Eye (tissue), 1 donor: ENCODE measurements at places on chromosomes 12 and 14.
A peak's percentile ranks its signal among the peaks of the same experiment; 100 is the strongest.

DNA sequence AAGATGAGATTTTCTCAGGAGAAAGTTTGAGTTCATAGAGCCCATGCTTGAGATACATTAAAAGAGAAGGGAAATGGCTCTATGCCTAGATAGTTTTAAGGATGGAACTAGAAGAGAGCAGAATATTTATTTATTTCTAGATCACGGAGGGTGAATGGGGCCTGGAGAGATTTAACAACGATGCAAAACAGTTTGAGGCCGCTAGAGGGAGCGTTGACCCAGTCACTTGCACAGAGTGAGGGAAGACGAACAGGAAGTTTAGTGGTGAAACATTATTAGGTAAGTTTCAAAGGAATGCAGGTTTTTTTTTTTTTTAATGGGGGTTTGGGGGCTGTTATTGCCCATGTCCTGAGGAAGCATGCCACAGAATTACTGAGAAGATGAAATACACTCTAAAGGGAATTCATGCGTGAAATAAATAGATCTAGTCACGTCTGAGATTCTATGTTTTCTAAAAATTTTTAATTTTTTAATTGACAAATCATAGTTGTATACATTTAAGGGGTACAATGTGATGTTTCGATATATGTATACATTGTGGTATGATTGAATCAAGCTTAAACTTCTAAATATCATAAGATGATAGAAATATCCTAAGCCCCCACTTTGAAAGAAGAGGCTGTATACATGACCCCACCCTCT lies 14.8 kb upstream of the PPP1R1A start:
- peak; percentile 82 for DNase-seq

DNA sequence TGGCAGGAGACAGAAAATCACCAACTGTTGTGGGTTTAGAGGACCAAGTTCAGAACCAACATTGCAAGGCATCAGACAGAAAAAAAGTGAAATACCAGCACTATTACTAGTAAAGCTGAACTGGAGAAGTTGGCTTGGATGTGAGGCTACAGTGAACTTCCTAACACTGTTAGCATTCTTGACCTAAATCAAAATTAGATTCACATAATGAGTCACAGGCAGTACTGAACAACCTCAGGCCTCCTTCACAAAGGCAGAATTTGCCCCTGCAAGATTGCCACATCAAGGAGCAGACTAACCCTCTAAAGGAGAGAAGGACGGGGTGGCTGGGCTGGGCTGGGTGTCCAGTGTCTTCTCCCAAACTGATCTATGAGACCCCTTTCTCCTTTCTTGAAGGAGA lies 539.7 kb downstream of the SNAPC1 start:
- no peak for DNase-seq

- no peak for DNase-seq
Observed at GRCh38 chr14:79057333-79057732, 887.2 kb downstream of the NRXN3 start.

DNA sequence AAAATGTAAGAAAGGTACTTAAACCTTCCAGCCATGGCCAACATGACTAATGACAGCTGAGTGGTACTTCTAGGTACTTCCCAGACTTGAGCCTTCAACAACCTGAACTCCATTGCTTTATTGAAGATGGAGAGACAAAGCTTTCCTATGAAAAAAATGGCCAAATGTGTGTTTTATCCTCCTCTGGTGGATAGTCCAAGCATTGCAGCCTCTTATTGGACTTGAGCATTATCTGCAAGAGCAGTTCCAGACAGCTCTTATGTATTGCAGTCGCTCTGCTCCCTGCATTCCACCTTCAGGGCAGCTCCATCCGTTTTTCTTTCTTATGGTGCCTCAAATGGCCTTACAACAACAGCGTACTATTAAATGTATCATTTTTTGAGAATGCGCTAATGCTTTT lies 588.2 kb downstream of the NRXN3 start:
- DNase-seq, result peak; percentile 83

- no peak for DNase-seq
Observed at GRCh38 chr12:131075611-131076010, 121.9 kb downstream of the ADGRD1 start.

DNA sequence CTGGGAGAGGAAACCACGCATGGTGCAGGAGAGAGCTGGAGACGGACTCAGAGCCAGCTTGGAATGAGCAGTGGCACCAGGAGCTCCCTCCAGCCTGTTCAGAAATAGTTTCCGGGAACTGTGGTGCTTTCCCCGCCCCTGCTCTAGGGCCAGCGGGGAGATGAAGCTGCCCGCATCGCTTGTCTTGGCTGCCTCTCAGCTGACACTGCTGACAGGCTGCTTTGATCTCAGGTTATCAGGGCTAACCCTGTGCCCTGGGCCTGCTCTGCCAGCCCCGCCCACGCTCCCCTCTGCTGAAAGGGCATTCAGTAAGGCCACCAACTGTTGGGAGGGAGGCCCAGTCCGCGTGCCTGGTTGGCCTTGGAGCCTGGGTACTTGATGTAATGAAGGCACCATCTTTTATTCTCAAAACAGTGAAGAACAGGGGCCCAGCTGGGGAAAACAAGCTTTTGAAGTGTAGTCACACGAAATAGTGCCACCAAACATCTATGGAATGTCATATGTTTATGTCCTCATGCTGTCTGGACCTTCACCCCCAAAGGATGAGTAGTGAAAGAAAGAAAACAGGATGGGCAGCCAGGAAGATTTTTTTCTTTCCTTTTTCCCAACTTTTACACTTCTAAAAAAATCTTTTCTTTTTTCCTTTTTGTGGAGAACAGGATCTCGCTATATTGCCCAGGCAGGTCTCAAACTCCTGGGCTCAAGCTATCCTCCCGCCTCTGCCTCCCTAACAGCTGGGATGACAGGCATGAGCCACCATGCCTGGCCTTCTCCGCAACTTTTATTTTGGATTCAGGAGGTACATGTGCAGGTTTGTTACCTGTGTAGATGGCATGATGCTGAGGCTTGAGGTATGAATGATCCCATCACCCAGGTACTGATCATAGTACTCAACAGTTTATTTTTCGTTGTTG lies 115.9 kb upstream of the TBX3 start:
- peak; percentile 67 for DNase-seq

DNA sequence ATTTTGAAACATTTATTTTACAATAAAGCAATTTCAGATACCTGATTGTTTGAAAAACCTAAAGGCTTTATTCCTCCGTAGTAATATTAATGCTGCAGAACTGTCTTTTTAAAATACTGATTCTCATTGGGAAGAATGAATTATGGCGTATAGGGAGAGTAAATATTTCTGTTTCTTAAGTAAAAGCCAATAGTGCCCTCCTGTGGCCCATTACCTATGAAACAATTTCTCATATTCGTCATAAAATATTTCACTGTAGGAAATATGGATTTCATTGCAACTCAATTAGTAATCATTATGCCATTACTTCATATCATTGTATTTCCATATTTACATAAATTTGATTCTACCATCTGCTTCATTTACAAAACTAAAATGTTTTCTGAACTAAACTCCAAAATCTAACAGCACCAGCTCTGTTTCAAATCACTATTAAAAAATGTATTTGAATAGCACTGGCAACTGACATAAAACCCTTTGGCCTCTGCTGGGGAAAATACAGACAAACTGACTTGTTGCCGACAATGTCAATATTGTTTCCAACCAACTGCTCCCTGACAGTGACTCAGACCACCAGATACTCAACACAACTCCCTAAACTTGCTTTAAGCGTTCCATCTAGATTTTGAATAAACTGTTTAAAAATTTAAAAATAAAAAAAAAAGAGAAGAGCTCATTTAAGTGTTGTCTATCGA lies 290.3 kb downstream of the NAV3 start:
- peak; percentile 41 for DNase-seq

GRCh38 chr14:105537580-105538474 lies 11.4 kb downstream of the TMEM121 start:
- peak; percentile 68 for DNase-seq

- peak; percentile 51 for DNase-seq
Observed at GRCh38 chr12:2341051-2341751, 288.4 kb downstream of the CACNA1C start.

GRCh38 chr12:124716208-124717130 lies 147.2 kb downstream of the SCARB1 start:
- no peak for DNase-seq
